Right renal cortex interstitium (tissue), 3 donors: ENCODE measurements at places on chromosomes 16 and 17. TPM values are rescaled to one million over a fixed set of nuclear protein-coding genes. Genes with fewer than 3 reads are reported as not detected.

DNA sequence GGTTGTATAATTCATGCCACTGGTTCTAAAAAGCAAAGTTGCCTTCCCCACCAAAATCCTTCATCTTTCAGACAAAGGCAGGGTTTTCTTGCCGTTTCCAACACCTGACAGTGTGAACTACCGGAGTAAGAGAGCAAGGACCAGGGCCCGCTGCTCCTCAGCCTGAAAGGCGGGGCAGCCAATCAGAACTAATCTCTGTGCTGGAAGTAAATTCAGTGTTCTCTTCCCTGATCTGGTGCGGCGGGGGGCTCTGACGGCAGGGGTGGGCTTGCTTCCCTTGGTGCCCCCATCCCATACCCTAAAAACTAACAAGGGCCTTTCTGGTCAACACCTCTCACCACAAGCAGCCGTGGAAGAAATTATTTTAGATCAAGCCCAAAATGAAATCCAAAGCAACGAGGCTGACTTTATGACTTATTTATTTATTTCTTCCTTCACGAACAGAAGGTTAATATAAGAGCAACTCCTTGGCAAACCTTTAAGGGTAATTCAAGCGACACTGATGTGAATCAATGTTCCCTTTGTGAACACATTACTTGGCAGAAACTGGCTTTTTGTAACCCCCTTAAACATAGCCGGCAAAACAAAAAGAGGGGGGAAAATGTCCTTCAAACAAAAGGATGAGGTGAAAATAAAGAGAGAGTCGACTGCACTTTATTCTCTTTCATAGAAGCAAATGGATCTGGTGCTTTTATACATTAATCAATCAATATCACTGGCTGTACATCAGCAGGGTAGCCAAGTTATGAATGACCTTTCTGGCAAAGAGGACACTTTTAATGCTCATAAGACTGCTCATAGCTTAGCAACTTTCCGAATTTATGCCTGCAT is 189.9 kb downstream of the ZFHX3 start:
- no peak for DNase-seq

DNA sequence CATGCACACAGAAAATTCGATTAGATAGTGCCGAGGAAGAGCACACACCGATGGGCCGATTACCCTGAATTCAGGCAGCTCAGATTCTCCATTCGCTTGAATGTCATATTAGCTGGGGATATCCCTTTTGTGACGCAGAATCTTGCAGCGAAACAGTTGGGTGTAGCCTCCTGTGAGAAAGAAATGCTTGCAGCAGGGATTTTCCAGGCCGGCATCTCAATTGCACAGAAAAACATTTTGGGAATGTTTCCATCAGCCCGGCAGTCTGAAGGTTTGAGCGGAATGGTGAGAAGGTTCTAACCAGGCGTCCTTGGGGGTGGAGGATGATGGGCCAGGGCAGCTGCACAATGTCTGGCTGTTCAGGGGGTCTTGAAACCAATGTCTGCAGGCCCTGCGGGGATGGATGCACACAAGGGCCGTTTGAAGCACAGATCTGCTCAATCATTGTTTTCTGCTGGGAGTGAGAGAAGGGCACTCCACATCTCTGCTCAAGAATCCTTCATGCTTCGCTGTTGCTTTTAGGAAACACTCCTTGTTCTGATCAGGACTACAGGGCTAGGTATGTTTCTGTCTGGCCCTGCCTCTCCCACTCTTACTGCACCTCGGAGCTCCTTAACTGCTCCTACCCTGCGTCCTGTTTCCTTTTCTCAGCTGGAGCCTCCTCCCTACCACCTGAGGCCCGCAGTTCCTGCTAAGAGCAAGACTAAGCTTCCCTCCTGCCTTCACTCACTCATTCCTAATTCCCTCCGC is 94.6 kb downstream of the CMIP start:
- no peak for DNase-seq

GRCh38 chr17:29546085-29546484 is 20.8 kb downstream of the ABHD15 start:
- no peak for DNase-seq

DNA sequence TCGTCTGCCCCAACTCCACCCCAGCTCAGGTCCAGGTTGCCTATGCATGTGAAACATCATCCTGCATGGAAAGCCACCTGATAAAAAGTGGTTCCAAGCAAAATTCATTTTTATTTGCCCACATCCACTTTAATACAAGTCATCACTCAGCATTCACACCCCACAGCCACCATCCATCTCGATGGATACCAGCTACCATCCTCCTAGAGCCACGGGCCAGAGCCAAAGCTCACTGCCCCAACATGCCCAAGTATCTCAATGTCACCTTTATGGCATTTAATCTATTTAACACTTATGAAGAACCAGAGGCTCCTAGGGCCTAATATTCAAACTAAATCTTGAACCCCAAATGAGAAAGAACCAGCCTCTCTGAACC is 70.5 kb downstream of the COPRS start:
- DNase-seq = no peak

DNA sequence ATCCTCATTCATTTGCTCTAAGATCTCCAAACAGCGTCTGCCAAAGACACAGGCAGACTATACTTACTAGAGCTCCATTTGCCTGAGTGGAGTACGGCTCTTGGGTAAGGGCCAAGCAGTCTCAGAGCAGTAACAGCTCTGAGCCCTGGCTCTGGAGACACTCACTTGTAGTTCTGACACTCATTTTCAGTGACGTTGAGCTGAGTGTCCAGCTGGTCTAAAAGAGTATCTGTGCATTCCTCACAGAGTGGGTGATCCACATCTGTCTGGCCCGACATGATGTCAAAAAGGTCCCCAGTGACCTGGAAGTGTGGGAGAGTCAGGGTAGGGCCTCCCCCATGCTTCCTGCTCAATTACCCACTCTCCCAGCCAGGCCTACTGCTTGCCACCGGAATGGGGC is 5.7 kb downstream of the BECN1 start:
- DNase-seq = no peak

DNA sequence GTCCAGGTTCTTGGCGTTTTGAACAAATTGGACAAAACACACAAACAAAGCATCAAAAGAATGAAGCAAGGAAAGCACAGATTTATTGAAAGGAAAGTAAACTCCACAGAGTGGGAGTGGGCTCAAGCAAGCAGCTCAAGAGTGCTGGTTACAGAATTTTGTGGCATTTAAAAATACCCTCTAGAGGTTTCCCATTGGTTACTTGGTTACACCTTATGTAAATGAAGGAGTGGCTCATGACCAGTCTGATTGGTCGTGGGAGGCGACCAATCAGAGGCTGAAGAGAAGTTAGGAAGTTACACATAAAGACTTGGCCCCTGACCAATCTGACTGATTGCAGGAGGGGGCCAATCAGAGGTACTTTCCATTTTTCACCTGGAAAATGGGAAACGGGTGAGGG is 1373.8 kb upstream of the GOT2 start:
- DNase-seq = no peak

DNA sequence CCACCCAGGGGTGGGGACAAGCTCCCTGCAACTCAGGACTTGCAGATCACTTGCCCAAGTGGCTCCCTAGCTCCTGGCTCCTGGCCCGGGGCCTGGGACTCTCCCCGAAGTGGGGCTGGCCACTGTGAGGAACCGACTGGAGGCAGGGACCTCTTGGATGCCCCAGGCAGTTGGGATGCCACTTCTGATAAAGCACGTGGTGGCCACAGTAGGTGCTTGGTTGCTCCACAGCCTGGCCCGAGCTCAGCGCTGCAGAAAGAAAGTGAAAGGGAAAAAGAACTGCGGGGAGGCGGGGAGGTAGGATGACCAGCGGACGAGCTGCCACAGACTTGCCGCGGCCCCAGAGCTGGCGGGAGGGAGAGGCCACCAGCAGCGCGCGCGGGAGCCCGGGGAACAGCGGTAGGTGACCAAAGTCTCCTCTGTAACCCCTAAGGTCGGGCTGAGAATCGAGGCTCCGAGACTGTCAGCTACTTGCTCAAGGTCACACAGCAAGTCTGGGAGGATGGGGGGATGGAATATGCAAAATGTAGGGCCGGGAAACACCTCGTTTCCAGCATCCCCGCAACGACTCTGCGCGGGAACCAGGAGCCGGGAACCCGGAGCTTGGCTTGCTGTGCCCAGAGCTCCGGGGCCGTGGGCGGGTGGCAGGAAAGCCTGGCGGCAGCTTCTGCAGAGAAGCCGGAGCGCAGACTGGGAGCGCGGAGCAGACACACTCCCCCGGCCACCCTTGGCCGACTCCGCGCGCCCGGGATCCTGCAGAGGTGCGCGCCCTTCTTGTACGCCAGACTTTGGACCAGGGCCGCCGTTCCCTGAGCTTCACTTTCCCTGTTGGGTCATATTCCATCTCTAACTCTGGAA is 1.9 kb downstream of the CIITA start:
- DNase-seq = no peak

DNA sequence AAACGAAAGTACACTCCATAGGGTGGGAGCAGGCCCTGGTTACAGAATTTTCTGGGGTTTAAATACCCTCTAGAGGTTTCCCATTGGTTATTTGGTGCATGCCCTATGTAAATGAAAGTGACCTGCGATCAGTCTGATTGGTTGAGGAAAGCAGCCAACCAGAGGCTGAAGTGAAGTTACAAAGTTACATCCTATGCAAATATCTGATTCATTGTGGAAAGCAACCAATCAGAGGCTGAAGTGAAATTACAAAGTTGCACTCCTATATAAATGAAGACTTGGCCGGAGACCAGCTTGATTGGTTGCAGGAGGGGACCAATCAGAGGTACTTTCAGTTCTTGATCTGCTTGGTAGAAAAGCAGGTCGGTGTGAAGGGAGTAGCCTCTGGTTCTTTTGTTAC is 24.4 kb downstream of the NAA60 start:
- DNase-seq = no peak

DNA sequence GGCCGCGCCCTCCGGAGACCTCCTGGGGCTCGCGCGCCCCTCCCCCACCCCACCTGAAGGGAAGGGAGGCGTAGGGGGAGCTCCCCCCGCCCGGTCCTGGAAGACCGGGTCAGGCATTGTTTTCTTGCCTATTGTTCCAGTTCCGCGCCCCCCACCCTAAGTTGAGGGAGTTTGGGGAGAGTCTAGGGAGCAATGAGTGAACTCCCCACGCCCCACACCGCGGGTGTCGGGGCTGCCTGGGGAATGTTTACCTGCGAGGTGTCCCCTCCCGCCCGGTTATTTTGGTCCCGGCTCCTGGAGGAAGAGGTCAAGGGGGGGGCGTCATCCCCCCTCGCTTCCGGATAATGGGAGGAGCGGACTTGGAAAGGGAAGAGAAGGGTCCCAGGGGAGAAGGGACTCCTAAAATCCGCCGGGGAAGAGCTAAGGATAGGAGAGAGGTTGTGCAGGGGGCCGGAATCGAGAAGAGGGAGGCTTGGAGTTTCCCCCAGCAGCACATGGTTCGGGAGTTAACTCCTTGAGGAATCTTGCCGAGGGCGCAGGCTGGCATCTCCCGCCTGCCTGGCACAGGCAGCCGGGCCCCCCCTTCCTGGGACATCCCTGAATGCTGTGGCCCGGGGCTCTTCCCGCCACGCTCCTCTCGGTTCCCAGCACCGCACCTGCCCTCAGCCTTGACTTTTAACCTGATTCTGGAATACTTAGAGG is 881 bp downstream of the MLLT6 start:
- DNase-seq = no peak

DNA sequence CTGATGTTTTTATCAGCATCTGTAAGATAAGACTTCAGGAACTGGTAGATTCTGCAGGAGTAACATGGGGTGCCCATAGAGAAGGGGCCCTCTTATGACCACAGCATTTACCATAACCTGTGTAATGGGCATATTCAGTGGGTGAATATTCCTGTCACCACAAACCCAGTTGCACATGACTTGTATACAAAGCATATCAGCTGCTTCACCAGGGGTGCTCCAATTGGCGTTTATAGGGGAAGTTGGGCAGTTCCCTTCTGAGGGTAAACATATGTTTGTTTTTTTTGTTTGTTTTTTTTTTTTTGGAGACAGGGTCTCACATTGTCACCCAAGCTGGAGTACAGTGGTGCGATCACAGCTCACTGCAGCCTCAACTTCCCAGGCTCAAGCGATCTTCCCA is 11.5 kb upstream of the ZG16 start:
- DNase-seq = no peak

GRCh38 chr17:7959503-7960253 is 27.7 kb downstream of the CNTROB start:
- no peak for DNase-seq

DNA sequence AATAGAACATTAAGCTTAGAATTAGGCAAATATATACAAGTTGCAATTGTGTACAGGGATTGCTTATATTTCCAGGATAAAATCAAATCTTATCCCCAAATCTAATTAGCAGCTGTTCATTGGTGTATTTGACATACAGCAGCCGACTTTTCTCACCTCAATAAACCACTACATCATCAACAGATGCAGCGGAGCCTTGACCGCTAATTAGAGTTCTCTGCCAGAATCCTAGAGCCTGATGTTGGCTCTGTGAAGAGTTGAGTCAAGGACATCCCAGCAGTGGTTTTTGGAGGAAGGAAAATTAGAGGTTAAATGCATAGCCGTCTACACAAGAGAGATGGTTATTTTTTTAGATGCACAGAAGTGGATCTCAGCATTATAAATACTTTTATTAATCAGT is 221.9 kb upstream of the CACNG5 start:
- DNase-seq = no peak

GRCh38 chr16:57284209-57284951 is at the start of gene PLLP:
TSS of gene PLLP (minus strand) at chr16:57284672. CDS start at chr16:57284540, 132 bp downstream.
- no peak for DNase-seq

- DNase-seq = no peak
Observed at GRCh38 chr17:41987642-41988041, 21.0 kb downstream of the CNP start.

- DNase-seq = no peak
Observed at GRCh38 chr17:82351254-82351712, 7.8 kb upstream of the TEX19 start.

DNA sequence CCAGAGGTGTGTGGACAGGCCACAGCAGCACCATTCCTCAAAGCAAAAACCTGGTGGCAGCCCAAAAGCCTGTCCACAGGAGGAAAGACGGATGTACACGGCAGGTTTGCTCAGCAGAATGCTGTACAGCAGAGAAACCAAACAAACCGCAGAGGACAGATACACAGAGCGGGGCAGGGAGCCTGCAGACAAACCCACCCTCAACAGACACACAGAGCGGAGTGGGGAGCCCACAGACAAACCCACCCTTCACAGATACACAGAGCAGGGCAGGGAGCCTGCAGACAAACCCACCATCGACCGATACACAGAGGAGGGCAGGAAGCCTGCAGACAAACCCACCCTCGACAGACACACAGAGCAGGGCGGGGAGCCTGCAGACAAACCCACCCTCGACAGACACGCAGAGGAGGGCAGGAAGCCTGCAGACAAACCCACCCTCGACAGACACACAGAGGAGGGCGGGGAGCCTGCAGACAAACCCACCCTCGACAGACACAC is 53.0 kb upstream of the METRNL start:
- DNase-seq = no peak

YBX2 gene
- 2.8 TPM for polyA plus RNA-seq

C17orf107 gene
- 1.2 TPM for polyA plus RNA-seq

SHBG gene
- polyA plus RNA-seq = 2.5 TPM

SLC12A3 gene
- 39.5 TPM for polyA plus RNA-seq

SLC22A31 gene
- polyA plus RNA-seq = 0.11 TPM

NEUROD2 gene
- not detected for polyA plus RNA-seq

KDM6B gene
- polyA plus RNA-seq = 18.3 TPM

GP1BA gene
- polyA plus RNA-seq = 1.6 TPM
